Effector memory CD4-positive, alpha-beta T cell (primary cell): ENCODE measurements at places on chromosomes 7 and 10.
A peak's percentile ranks its signal among the peaks of the same experiment; 100 is the strongest.

GRCh38 chr10:1300218-1300617, 244.0 kb downstream of the WDR37 start:
- no peak for DNase-seq

DNA sequence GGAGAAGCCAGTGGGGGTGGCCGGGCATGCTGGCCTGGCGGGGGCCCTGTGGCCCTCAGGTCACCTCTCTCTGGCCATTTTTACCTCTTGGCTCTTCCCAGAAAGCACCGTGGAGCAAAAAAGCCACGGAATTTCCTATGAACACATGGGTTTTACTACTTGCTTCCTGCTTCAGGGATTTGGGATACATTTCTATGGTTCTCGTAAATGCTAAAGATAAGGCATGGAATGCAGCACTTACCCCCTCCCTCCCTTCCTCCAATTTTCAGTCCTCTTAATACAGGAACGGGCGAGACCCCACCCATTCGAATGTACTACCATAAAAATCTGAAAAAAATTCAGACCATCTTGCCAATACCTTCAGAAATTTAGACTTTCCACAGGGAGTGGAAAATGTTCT, 279.7 kb downstream of the ARHGAP12 start:
- DNase-seq: no peak

- DNase-seq: no peak
Measured at GRCh38 chr10:132298038-132298881, 9.5 kb downstream of the STK32C start.

DNA sequence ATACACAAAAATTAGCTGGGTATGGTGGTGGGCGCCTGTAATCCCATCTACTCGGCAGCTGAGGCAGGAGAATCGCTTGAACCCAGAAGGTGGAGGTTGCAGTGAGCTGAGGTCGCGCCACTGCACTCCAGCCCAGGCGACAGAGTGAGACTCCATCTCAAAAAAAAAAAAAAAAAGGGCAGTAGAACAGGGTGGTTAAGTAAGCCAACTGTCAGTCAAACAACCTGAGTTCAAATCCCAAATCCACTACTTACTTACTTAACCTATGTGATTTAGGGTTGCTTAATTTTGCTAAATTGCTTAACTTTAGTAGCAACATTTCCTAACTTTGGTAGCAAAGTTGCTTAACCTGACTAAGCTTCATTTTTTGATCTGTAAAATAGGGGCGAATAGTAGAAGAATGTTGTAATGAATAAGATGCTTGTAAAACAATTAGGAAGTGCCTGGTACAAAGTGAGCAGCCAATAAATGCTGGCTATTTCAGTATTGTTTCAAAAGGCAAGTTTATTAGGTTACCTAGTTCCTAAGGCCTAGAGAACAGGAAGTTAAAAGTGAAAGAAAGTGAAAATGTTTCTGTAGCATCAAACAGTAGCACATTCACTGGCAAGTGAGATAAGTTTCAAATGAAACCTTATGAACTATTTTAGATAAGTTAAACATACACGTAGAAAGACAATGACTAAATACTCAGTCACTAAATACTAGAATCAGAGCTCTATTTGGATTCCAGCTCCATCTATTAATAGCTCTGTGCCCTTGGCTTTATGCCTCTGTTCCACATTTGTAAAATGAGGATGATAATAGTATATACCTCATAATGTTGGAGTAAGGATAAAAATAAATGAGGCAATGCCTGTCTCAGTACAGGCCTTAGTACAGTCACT, 64.3 kb downstream of the HOXA1 start:
- DNase-seq: no peak

GRCh38 chr7:132149436-132150304, 426.6 kb downstream of the PLXNA4 start:
- no peak for DNase-seq

GRCh38 chr10:73095481-73096021, 1.1 kb downstream of the P4HA1 start:
- peak; percentile 14 for DNase-seq

- no peak for DNase-seq
Measured at GRCh38 chr7:41425926-41426325, 277.0 kb downstream of the INHBA start.

GRCh38 chr10:47223236-47223635, 76.8 kb upstream of the GDF10 start:
- DNase-seq: no peak

GRCh38 chr7:70693686-70694433, 438.1 kb upstream of the GALNT17 start:
- peak; percentile 71 for DNase-seq

DNA sequence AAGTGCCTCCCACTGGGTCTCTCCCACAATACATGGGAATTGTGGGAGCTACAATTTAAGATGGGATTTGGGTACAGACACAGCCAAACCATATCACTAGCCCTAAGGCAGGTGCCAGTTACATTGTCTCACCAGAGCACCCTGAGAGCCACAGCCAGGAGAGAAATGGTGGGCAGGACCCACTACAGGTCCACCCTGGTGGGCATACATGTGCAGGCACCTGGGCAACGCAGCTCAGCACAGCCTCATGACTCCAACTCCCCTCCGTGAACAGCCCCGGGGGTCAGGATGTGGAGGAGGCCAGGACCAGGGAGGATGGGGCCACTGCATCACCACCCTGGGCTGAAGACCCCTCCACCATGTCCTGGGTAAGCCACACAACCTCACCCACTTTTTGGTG, 205.7 kb downstream of the PTPRN2 start:
- no peak for DNase-seq

- DNase-seq: no peak
Measured at GRCh38 chr10:70162892-70163201, 7.5 kb downstream of the SAR1A start.

DNA sequence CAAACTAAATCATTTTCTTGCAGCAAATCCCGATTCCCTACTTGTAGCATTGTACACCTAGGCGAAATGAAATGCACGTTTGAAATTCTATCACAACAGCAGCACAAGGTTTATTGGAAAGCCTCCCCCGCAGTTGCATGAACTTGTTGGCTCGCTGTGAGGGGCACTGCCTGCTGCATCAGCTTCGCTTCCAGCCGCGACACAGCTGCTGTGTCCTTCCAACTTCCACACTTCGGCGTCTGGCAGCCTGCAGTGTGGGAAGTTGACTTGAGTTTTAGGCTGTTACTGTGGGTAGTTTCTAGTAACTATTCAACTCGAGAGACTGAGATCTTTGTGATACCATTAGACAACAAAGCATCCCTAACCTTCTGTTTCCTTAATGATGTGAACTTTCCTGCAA, 315.8 kb upstream of the TPK1 start:
- no peak for DNase-seq

- no peak for DNase-seq
Measured at GRCh38 chr7:129393255-129393654, 41.0 kb upstream of the STRIP2 start.

DNA sequence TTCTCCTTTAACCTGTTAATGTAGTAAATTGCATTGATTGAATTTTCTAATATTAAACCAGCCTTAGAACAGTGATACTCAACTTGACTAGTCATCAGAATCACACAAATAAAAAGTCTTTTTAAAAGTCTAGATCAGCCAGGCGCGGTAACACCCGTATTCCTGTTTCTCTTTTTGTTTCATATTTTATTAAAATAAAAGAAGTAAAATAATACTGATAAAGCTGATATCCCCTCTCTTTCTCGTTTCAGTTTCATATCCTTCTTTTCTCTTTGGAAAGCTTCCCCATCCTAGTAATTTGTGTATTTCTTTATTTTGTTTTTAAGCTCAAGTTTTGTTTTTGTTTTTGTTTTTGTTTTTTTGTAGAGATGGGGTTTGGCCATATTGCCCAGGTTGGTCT, 9.3 kb downstream of the SMO start:
- DNase-seq: no peak

GRCh38 chr10:98533746-98534445, 87.2 kb upstream of the HPS1 start:
- no peak for DNase-seq

- no peak for DNase-seq
Measured at GRCh38 chr7:13945670-13946069, 43.8 kb downstream of the ETV1 start.

DNA sequence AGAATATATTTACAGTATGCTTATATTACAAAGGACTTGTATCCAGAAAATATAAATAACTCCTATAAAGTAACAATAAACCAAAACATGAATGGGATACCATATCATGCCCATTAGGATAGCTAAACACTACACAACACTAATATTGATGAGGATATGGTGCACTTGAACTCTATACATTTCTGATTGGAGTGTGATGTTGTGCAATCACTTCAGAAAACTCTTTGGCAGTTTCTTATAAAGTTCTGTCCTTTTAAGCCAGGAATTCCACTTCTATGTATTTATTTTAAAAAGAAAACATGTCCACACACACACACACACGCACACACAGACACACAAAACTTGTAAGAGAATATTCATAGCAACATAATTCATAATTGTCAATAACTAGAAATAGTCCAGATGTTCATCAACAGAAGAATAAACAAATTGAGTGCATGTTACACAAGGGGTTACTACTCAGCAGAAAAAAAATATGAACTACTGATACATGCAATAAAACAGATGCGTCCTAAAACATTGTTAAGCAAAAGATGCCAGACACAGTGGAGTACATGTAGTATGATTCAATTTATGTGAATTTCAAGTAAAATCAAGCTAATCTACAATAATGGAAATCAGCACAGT, 416.0 kb downstream of the PLXDC2 start:
- no peak for DNase-seq

GRCh38 chr10:87804939-87805569, 13.0 kb downstream of the ATAD1 start:
- DNase-seq: no peak

- DNase-seq: no peak
Measured at GRCh38 chr7:19024261-19024660, 93.2 kb downstream of the TWIST1 start.

DNA sequence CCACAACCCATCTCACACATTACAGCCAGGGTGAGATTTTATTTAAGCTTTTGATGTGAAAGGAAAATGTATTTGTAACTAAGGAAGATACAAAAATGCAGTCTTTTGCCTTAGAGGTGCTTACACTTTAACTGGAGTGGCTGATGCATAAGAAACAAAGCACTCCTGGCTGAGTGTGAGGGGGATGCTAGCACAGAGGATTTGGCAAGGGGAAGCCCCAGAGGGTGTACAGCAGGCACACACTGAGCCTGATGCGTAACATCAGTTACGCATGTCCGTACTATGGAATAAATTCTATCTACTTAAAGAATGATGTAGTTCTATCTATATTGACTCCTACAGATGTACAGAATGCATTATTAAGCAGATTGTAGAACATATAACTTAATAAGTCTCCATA, 17.8 kb downstream of the GIMAP8 start:
- DNase-seq: no peak

- no peak for DNase-seq
Measured at GRCh38 chr7:122300211-122300932, 4.2 kb downstream of the FEZF1 start.

DNA sequence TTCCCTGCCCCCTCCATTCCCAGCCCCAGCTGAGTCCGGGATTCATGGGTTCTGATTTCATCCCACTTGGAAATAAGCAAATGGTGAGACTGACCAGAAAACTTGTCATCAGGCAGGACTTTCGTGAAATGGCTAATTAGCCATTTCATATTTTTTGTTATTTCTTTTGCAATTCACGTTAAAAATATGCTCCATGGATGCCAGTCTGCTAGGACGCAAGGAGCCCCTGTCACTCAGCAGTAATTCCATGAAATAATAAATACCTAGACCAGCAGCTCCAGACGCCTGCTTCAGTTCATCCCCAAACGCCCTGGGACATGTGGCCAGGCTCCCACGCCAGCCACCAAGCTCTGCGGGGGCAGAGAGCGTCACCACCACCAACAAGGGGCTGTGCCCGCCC, 111.0 kb downstream of the TRIL start:
- no peak for DNase-seq

- DNase-seq: no peak
Measured at GRCh38 chr10:21507150-21507549, 18.3 kb downstream of the SKIDA1 start.

DNA sequence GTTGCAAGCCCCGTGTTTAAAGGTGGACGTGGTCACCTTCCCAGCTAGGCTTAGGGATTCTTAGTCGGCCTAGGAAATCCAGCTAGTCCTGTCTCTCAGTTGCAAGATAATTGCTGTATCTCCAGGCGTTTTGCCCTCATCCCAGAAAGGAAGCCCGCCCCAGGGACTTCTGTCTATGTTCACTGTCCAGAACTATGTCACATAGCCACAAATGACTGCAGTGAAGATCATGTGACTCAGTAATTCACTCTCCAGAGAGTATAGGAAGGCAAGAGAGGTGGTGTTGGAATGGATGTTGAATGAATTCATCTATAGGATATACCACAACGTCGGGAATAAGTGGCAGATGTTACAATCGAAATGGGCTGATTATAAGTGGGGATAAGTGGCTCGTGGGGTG, 349 bp upstream of the ERVW-1 start:
- no peak for DNase-seq

- DNase-seq: no peak
Measured at GRCh38 chr7:130356121-130356875, 11.7 kb downstream of the CPA5 start.

- no peak for DNase-seq
Measured at GRCh38 chr7:21356616-21357015, 71.3 kb upstream of the SP4 start.

DNA sequence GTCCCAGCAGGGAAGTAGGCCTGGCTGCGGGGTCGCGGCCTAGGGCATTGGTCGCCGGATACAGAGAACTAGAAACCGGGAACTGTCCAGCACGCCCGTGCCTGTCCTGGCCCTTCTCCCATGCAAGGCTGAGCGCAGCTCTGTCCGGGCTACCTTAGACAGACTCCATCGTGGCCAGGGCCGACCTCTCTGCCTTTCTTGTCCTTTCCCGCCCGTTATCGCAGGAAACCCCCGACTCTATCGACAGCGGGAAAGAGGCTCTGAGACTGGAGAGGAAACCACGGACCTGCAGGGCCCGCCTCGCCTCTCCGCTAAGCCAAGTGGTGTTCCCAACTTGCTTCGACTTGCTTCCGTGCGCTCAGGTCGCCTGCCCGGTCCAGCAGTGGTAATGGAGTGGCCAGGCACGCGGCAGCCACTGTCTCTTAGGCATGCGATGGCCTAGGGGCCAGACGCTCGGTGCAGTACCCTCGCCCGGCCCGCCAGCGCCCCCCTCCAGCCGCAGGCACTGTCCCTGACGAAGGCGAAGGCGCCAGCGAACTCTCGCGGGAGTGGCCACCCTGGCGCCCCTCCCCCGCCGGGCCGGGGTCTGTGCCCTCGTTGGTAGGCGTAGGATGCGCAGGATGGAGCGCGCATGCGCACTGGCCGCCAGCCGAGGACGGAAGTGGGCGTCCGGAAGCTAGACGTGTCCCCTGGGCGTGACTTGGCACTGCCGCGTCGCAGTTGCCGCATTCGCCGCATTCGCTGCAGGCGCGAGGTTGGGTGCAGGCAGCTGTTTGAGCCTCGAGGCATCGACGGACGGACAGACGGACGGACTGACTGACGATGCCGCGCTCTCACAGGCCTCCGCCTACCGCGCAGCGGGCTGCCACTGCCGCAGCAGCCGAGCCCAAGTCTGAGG, 54.4 kb downstream of the MCMBP start:
- no peak for DNase-seq

GRCh38 chr7:638256-639011, 88.1 kb upstream of the DNAAF5 start:
- no peak for DNase-seq
